Left lung (tissue), 14 donors: ENCODE measurements at places on chromosomes 4 and X. TPM values are rescaled to one million over a fixed set of nuclear protein-coding genes. Genes with fewer than 3 reads are reported as not detected.

- no peaks in the 10 kb centered on the region for H3K27me3 ChIP-seq
- peaks cover 15% of the 10 kb centered on the region for H3K4me1 ChIP-seq
- H3K4me3 ChIP-seq, result no peak overlapping the region
- no peak for DNase-seq
- no peak overlapping the region for H3K27ac ChIP-seq
- no peaks in the 10 kb centered on the region for H3K36me3 ChIP-seq
Measured at GRCh38 chr4:2361366-2362265, 56.8 kb downstream of the ZFYVE28 start.

DNA sequence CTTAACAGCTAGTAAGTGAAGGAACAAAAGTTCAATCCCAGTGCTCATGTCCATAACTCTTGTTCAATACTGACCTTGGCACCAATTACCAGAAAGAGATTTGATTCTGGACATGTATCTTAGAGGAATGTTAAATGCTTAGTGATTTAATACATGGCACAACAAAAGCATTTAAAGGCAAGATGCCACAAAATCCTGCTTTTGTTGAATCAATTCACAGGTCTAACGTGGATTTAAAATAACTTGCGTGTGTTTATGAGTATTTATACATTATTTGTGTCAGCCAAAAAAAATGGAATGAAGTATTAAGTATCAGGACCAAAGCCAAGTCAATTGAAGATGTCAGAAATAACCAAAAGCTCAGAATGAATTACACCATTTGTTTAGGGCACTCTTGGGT, 85.4 kb upstream of the GIMD1 start:
- no peak overlapping the region for H3K4me3 ChIP-seq
- DNase-seq, result no peak
- H3K27ac ChIP-seq, result no peak overlapping the region
- H3K27me3 ChIP-seq, result no peaks in the 10 kb centered on the region
- no peaks in the 10 kb centered on the region for H3K4me1 ChIP-seq

- peaks cover 18% of the 10 kb centered on the region for H3K4me1 ChIP-seq
- H3K4me3 ChIP-seq, result peak overlapping the region; percentile 36
- H3K27ac ChIP-seq, result peak overlapping the region; percentile 81
- DNase-seq, result peak; percentile 83
- no peaks in the 10 kb centered on the region for H3K27me3 ChIP-seq
Measured at GRCh38 chr4:151409470-151410313, 716 bp downstream of the FHIP1A start.

DNA sequence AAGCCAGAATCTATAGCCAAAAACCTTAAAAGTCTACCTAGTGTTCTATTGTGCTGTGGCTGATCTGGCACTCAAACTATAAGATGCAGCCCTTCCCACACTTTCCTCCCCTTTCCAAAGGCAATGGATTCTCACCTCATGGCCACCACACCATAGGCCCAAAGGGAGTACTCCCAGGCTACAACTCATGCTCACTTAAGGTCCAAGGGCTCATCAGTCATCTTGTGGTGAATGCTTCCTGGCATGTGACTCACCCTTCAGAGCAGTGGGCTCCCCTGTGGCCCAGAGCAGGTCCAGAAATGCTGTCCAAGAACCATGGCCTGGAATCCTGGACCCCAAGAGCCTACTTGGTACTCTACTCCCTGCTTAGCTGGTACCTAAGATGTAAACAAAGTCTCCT, 181.0 kb downstream of the CHRDL1 start:
- no peak overlapping the region for H3K27ac ChIP-seq
- DNase-seq, result no peak
- no peaks in the 10 kb centered on the region for H3K36me3 ChIP-seq
- no peaks in the 10 kb centered on the region for H3K4me1 ChIP-seq
- H3K4me3 ChIP-seq, result no peak overlapping the region
- H3K27me3 ChIP-seq, result no peaks in the 10 kb centered on the region

GRCh38 chrX:51456814-51457213, 39.6 kb downstream of the NUDT11 start:
- H3K4me1 ChIP-seq, result no peaks in the 10 kb centered on the region
- no peak overlapping the region for H3K4me3 ChIP-seq
- H3K36me3 ChIP-seq, result no peaks in the 10 kb centered on the region
- no peak overlapping the region for H3K27ac ChIP-seq
- no peak for DNase-seq
- no peaks in the 10 kb centered on the region for H3K27me3 ChIP-seq

DNA sequence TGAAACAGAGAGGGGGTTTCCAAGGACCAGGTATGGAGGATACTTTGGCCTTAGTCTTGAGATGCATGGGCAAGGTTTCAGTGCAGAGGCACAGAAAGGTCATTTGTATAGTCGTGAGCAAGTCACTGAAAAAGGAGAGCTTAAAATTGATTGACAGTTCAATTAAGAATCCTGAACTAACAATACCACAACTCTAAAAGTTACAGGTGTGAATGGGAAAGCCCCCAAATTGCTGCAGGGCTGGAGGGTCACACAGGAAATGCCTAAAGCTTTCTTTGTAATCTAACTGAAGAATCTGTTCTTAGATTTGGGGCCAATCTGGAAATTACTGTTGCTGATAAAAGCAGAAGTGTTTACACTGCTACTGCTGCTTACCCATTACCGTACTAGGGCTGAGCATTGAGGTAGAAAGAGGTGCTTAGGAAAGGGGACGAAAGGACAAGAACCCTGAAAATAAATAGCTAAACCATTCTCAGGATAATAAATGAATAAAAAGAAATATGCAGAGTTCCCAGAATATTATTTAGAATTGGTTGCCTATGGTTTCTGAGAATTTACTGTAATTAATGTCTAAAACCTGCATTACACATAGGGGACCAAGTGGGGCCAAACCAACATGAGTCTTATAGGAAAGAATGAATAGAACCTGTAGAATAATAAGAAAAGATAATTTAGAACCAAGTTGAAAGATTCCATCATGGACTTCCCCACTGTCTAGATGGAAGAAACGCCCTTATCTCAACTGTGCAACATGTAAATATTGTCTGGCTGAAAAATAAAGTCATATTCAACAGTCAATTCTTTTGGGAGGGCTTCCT, 91.9 kb upstream of the PPP1R2C start:
- no peak overlapping the region for H3K4me3 ChIP-seq
- H3K27ac ChIP-seq, result no peak overlapping the region
- H3K27me3 ChIP-seq, result no peaks in the 10 kb centered on the region
- no peak for DNase-seq

DNA sequence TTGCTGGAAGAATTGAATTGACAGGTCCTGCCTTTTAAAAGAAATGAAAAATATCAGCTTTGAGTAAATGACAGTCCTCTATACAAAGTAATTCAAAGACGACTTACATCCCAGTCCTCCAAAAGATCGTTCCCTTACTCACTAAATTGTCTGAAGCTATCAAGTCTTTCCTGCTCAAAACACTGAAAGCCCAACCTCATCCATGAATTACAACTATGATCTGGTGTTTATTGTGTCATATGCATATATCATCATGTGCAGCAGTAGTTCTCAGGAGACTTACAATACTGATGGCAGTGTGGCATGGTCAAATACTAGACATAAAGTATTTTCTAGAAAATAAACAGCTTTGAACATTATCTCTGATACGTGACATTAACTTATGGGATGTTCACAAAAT, 97.8 kb downstream of the PDGFC start:
- DNase-seq, result no peak
- no peak overlapping the region for H3K4me3 ChIP-seq
- H3K36me3 ChIP-seq, result no peaks in the 10 kb centered on the region
- H3K27me3 ChIP-seq, result no peaks in the 10 kb centered on the region
- H3K4me1 ChIP-seq, result no peaks in the 10 kb centered on the region
- no peak overlapping the region for H3K27ac ChIP-seq

- no peaks in the 10 kb centered on the region for H3K27me3 ChIP-seq
- H3K4me3 ChIP-seq, result no peak overlapping the region
- H3K36me3 ChIP-seq, result no peaks in the 10 kb centered on the region
- H3K27ac ChIP-seq, result no peak overlapping the region
- DNase-seq, result no peak
- no peaks in the 10 kb centered on the region for H3K4me1 ChIP-seq
Measured at GRCh38 chrX:50913520-50913919, 3.0 kb downstream of the BMP15 start.

DNA sequence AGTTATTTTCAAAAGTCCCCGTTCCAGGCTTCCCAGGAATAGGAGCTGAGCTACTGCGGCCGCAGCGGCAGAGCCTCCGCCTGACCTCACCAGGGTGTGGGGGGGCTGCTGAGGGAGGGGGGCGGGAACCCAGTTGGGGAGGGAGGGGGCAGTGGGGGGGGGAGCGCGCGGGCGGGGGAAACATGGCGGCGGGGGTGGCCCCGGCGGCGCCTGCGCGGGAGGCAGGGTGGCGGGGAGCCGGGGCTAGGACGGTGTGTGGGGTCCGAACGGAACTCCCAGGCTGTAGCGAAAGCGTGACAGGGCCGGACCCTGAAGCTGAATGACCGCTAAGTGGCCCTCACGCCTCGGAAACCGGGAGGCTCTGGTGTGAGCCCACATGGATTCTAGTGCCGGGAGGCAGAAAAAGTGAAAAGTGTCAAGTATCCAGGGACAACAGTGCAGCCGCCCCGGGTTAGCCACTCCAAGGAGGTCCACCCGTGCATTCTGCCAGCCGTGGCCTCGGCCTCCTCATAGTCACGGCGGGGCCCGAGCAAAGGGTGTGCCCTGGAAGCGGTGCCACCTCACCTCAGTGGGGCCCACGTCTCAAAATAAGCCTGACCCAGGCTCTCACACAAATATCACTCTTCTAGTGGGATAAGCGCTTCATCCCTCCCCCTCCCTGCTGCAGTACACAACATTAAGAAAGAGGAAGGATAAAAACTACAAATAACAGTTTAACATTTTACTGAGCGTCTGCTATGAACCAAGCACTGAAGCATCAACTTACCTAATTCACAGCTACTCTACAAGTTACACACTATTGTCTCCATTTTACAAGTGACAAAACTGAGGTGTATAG, at the start of gene KLHL13:
Gene KLHL13 (minus strand): TSS at position 98 of the 838 bp plus-strand sequence. CDS start 88,337 bp downstream, outside the sequence.
- peak within 1 kb of the TSS; percentile 37 for H3K4me3 ChIP-seq
- H3K36me3 ChIP-seq, result no peaks in the 10 kb centered on the region
- H3K27ac ChIP-seq, result peak within 1 kb of the TSS; percentile 26
- no peaks in the 10 kb centered on the region for H3K4me1 ChIP-seq
- H3K27me3 ChIP-seq, result peaks cover 23% of the 10 kb centered on the region

DNA sequence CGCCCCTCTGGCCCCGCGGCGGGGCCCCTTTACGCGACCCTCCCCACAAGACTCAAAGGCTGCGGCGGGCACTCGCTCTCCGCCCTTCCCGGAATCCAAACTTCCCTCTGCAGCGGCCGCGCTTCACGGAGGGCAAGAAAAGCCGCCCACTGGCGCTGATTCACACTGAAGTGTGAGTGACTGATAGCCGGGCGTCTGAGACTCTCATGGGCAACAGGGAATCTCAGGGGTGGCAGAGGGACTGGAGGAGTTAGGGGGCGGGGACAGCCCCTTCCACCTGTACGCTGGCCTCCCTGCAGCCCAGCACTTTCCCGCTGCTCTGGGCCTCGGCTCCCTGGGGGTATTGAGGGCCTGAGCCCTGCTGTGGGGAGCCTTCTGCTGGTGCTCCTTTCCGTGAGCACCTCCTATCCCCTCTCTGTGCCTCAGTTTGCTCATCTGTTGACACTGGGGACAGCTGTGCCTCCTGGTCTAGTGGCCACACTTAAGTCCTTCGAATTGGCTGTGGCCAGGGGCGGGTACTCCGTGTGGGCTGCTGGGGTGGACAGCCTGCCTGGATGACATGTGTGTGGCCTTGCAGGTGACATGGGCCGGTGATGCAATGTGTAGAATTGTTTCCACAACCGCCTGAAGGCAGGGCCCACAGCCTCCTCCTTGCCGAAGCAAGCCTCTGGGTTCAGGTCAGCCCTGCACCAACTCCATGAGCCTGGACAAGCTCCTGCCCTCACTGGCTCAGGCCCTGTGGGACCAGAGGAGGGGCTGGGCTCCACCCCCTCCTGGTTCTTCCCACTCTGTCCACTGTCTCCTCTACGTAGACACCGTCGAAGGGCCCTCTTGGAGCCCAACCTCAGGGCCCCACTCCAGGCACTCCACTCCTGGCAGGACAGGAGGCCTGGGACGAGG, 951 bp downstream of the SH3BP2 start:
- no peaks in the 10 kb centered on the region for H3K27me3 ChIP-seq
- peak overlapping the region; percentile 69 for H3K4me3 ChIP-seq

DNA sequence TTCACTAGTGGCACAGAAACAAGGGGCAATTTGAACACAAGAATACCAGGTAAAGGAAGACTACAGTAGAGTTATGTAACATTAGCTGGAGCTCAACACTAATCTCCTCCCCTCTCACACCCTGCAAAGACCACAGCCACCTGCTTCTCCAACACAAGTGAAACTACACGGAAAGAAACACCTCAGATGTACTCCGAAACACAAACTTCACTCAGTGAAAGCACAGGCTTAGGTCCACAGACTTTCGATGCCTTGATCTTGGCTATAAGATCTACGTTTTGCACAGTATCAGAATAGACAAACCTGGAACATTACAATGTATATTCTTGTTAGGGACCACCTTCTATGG, 7.6 kb downstream of the ACSL1 start:
- no peak overlapping the region for H3K4me3 ChIP-seq
- H3K4me1 ChIP-seq, result peaks cover 8% of the 10 kb centered on the region
- no peak overlapping the region for H3K27ac ChIP-seq
- DNase-seq, result no peak
- peaks cover 6% of the 10 kb centered on the region for H3K36me3 ChIP-seq

- H3K27me3 ChIP-seq, result no peaks in the 10 kb centered on the region
- H3K4me3 ChIP-seq, result no peak overlapping the region
- H3K4me1 ChIP-seq, result peaks cover 7% of the 10 kb centered on the region
- no peak for DNase-seq
Measured at GRCh38 chr4:139241086-139241783, 38.8 kb downstream of the MGARP start.

Gene GPR50
- total RNA-seq, result not detected

Gene PWWP3B
- total RNA-seq, result 0.13 TPM

Gene TFE3
- 63.5 TPM for total RNA-seq

Gene SPARCL1
- total RNA-seq, result 241 TPM

Gene MORF4L2
- 312 TPM for total RNA-seq

Gene WAS
- total RNA-seq, result 49.1 TPM

Gene JAKMIP1
- total RNA-seq, result 0.29 TPM

Gene F8A2
- total RNA-seq, result not detected
